IPS DF 6.9 (cell line): ENCODE measurements at places on chromosomes 3 and 15.

DNA sequence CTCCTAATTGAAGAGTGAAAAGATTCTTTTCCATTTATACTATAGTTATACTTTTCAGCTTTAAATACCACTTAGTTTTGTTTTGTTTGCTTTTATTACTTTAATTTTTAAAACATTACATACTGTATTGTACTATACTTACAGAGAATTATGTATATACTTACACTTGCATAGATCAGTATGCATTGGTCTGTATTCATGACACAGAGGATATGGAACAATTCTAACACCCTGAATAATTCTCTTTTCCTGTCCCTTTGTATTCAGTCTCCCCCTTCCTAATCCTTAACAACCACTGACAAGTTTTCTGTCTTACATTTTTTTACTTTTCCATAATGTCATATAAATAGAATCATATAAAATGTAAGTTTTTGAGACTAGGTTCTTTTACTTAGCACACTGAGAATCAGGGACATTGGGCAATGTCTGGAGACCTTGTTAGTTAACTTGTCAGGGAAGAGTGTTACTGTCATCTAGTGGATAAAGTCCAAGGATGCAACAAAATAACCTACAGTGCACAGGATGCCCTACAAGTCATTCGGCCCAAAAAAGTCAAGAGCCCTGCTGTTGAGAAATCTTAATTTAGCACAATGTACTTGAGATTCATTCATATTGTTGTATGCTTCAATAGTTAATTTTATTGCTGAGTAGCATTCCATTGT lies 95.7 kb upstream of the MCTP2 start:
- no peak overlapping the region for H3K27ac ChIP-seq
- no peak for DNase-seq
- H3K36me3 ChIP-seq: no peaks in the 10 kb centered on the region

DNA sequence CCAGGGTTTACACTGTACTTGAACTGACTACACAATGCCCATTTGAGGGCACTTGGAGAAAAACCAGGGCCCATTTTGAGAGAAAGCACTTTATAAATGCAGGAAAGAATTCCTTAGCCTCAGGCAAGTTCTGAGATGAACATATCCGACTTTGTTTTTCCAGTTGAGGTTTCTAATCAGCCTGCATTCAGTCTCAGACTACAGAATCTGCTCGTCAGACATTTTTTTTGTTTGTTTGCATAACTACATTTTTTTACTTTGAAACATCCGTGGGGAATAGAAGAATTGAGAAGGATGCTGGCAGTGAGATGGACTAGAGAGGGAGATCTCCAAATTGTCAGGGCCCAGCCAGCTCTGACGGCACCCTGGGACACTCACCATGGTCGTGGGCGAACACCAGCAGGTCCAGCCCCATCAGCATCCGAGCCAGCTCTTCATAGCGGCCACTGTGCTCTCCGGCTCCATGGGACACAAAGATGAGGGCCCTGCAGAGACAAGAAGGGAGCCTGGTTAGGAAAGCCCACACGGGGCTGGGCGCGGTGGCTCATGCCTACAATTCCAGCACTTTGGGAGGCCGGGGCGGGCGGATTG lies 40.8 kb downstream of the MGLL start:
- H3K27ac ChIP-seq: no peak overlapping the region
- no peak for DNase-seq
- no peaks in the 10 kb centered on the region for H3K27me3 ChIP-seq
- H3K4me3 ChIP-seq: no peak overlapping the region

GRCh38 chr3:17481116-17481515 lies 261.3 kb downstream of the TBC1D5 start:
- H3K4me3 ChIP-seq: no peak overlapping the region
- peaks cover 3% of the 10 kb centered on the region; the same call in 1 of the 2 replicates for H3K36me3 ChIP-seq
- no peaks in the 10 kb centered on the region for H3K4me1 ChIP-seq

DNA sequence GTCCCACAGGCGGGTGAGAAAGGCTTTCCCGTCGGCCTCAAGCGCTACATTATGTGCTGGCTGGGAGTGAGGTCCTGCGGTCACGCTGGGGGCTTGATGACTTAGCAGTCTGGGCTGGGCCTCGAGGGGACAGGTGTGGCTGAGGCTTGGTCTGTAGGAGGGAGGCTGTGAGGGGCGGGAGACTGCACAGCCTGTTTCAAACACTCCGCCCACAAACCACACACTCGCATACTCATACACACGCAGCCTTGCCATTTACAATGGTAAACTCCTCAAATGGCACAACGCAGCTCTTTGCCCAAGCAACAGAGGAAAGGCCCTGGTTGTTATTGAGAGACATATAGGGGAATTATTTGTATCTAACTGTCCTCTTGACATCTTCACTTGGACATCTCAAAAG lies 32.4 kb upstream of the RASGRF1 start:
- DNase-seq: no peak
- no peak overlapping the region for H3K4me3 ChIP-seq
- H3K4me1 ChIP-seq: no peaks in the 10 kb centered on the region

DNA sequence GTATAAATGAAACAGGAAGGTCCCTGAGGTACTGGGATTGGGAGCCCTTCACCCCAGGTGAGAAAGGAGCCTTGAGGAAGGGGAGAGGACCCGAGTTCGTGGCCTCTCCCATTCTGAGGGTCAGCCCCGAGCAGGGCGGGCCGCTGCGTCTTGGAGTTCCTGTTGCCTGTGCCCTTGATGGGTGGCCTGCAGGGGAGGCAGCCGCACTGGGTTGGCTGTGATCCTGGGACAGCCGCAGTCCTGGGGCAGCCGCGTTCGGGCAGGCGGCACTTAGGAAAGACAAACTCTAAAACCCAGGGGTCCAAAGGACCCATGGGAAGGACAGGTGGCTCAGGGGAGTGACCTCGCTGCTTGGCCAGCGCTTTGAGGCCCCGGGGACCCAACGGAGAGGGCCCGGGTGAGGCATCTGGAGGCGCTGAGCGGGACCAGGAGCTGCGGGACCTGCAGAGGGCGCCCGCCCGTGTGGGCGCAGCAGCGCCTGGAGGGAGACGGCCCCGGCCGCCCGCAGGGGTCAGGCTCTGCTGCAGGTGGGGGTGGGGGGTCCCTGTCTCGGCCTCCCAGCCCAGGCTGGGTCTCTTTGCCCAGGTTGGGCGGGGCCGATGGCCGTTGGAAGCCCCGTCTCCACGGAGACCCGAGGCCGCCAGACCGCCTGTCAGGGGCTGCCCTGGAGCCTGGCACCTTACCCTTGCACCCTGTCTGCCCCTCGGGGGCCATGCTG lies 65.1 kb downstream of the HMCES start:
- no peaks in the 10 kb centered on the region for H3K36me3 ChIP-seq
- DNase-seq: peak; percentile 39
- no peaks in the 10 kb centered on the region for H3K4me1 ChIP-seq
- peak overlapping the region; percentile 41 for H3K4me3 ChIP-seq
- no peak overlapping the region for H3K27ac ChIP-seq

DNA sequence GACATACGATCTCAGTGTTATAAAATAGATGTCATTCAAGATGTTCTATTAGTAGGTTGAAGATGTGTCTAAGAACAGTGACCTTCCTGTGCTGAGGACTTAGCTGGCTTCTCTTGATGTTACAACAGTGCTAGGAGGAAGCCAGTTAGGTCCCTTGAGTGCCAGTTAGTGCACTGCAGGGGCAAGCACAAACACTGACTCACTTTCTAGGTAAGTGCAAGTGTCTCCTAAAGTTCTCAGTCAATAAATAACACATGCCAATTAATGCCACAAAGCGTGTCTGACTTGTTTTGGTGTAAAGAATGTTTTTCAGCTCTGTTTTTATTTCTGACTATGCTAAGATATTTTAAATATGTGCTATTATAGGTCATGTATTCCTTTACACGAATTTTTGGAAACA lies 211.8 kb downstream of the NAALADL2 start:
- no peak overlapping the region for H3K27ac ChIP-seq
- no peak for DNase-seq
- no peaks in the 10 kb centered on the region for H3K36me3 ChIP-seq
- H3K4me3 ChIP-seq: no peak overlapping the region

DNA sequence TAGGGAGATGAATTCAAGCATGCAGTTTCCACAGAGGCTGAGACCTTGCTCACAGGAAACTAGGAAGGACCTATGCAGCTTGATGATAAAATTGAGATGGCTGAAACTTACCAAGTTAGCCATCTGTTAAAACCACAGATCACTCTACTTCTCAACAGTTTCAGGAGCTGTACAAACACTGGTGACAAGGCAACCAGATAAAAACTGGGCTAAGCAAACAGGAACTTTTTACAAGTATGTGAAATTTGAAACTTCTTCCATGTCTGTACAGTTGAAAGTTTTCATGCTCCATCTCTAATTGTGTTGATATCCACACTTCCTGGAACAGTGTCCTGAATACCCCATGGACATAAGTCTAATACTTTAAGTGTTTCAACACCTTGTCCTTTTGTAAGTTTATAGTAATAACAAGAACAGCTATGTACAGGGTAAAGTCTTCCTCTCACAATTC lies 78.2 kb downstream of the FAIM start:
- no peak for DNase-seq
- no peak overlapping the region for H3K4me3 ChIP-seq
- H3K36me3 ChIP-seq: no peaks in the 10 kb centered on the region
- no peak overlapping the region for H3K27ac ChIP-seq
- no peaks in the 10 kb centered on the region for H3K4me1 ChIP-seq

- DNase-seq: no peak
- H3K36me3 ChIP-seq: no peaks in the 10 kb centered on the region
- no peak overlapping the region for H3K4me3 ChIP-seq
- H3K27ac ChIP-seq: no peak overlapping the region
- 0 out of 2 replicates have a peak, but pooled peaks cover 1% of the 10 kb centered on the region for H3K4me1 ChIP-seq
- H3K27me3 ChIP-seq: no peaks in the 10 kb centered on the region
Measured at GRCh38 chr3:93994056-93994455, 14.1 kb downstream of the ARL13B start.

GRCh38 chr15:98855815-98856531 lies 151.6 kb downstream of the PGPEP1L start:
- H3K4me3 ChIP-seq: no peak overlapping the region
- no peak for DNase-seq
- H3K36me3 ChIP-seq: no peaks in the 10 kb centered on the region
- H3K27ac ChIP-seq: no peak overlapping the region
- H3K27me3 ChIP-seq: no peaks in the 10 kb centered on the region

DNA sequence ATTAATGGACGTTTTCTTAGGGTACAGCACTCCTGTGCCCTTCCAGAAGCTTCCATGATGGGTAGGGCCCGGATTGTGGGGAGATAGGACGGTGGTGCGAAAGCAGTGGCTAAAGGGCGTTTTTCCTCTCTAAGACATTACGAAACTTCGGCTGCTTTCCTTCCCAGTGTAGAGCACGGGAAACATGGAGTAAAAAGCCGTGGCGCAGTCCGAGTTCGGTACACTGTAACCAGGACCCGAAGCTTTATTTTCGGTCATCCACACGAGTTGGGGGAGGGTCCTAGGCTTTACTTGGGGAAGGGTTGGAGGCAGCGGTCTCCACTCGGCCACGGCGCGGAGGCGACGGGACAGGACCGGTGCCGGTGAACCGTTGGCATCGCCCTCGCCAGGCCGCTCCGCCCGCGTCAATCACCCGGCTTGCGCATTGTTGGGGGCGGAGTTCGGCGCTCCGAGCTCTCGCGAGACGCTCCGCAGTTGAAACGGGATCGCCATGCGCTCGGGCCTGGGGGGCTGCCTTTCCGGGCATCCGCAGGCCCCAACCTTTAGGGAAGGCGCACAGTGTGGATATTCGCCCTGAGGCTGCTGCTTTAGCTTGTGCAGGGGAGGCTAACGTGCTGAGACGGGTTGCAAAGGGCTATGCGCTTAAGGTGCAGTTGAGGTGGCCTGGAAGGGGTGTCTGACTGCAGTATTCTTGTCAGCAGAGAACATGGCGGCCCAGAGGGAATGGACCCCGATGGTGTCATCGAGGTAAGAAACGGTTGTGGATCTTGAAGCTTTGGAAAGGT lies 546 bp downstream of the EIF4A2 start:
- H3K36me3 ChIP-seq: peaks cover 46% of the 10 kb centered on the region; the same call in 1 of the 2 replicates
- H3K27me3 ChIP-seq: no peaks in the 10 kb centered on the region
- no peak overlapping the region for H3K27ac ChIP-seq

- no peak overlapping the region for H3K4me3 ChIP-seq
- DNase-seq: no peak
- no peaks in the 10 kb centered on the region for H3K27me3 ChIP-seq
- H3K36me3 ChIP-seq: no peaks in the 10 kb centered on the region
- H3K27ac ChIP-seq: no peak overlapping the region
- no peaks in the 10 kb centered on the region for H3K4me1 ChIP-seq
Measured at GRCh38 chr3:80060664-80061063, 292.9 kb upstream of the ROBO1 start.

GRCh38 chr3:177337541-177338331 lies 140.5 kb upstream of the TBL1XR1 start:
- no peaks in the 10 kb centered on the region for H3K36me3 ChIP-seq
- no peak overlapping the region for H3K4me3 ChIP-seq
- no peaks in the 10 kb centered on the region for H3K4me1 ChIP-seq
- DNase-seq: no peak
- H3K27me3 ChIP-seq: peaks cover 4% of the 10 kb centered on the region
